ENCODE measurements at places on chromosomes 5 and 9.

GRCh38 chr5:57470339-57470738 lies 12.3 kb downstream of the ACTBL2 start:
- no peak for DNase-seq

- DNase-seq: no peak
Observed at GRCh38 chr9:128324401-128324800, 1.8 kb downstream of the COQ4 start.

GRCh38 chr5:98573834-98574320 lies 199.6 kb upstream of the RGMB start:
- no peak for DNase-seq

DNA sequence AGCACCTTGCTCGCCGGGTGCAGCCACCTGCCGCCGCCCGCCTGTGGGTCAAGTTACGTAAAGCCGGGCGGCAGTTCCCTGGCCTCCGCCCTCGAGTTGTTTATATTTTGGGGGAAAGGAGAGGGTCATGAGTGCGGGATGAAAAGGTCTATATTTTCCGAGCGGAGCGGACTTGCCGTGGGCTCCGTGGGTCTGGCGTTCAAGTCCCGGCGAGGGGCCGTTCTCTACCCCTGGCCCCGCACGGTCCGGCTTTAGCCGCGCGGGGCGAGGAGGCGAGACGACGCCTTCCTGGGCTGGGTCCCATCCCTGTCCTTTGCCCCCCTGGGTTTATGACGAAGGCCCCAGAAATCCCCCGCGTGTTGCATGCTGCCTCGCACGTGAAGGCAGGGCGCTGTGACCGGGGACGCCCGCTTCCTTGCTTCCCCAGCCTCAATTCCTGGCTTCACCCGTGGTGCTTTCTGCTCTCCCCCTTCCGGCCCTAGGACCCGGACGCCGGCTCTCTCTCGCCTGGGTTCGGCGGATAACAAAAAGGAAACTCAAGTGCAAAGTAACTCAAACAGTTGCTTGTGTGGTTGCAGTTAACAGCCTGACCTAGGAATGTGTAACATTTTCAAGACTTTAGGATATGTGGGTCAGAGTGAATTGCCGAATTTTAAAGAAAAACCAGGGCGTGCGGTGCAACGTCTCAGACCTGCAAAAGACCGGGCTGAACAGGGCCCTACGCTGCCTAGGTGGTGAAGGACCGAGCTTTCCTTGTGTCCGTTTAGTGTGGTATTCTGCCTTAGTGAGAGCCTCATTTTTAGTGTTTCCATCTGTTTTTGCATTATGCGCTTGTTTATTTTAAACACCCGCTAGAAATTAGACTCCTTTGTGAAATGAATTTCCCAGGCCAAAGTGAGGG lies 810 bp downstream of the VPS13A start:
- DNase-seq: peak; percentile 37

DNA sequence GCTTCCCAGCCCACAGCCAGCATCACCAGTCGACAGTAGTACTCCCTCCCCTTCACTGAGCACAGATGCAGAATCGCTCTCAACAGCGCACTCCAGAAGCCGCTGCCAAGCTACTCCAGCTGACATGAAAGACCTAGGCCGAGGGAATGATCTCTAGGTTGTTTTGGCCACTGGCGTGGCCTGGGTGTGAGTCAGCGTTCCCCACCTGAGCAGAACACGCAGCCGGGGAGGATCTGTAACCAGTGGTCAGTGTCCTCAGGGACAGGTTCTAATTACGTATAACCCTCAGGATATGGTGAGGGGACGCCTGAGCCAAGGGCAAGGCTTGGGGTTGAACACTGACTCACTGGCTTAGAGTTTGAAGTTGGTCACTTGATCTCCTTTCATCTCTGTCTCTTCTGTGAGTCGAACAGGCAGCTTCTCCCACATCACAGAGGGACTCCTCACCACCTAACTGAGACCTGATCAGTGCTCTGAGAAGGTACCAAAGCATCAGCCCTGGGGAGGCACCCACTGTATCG lies 76.9 kb upstream of the IL17B start:
- peak; percentile 66 for DNase-seq

GRCh38 chr5:107572715-107573368 lies 97.9 kb downstream of the EFNA5 start:
- DNase-seq: no peak

DNA sequence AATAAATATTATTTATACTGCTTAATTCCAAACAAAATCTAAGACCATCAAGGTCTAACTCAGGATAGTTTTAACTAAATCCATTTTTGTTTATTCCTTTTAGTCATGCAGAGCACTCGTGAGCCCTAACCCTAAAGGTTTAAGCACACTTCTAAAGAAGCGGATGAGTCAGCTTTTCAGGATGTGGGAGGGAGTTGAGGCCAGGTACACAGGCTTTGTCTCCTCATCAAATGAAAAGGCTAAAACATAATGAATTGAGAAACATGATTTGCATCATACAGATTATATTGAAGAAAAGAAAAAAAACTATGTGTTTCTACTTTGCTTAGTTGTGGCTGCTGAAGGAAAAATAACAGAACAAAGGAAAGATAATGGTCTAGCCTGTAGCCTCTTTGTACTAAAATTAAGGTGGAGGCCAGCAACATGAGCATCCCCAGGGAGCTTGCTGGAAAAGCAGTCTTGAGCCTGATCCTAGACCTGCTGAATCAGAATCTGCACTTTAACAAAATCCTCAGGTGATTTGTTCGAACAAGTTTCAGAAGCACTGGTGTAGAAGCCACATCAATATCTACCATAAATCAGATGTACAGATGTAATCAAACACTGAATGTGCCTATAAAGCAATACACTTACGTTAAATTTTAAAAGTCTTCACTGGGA lies 21.1 kb upstream of the ISCA1 start:
- no peak for DNase-seq

GRCh38 chr9:72986522-72987116 lies 33.8 kb upstream of the ALDH1A1 start:
- DNase-seq: no peak

DNA sequence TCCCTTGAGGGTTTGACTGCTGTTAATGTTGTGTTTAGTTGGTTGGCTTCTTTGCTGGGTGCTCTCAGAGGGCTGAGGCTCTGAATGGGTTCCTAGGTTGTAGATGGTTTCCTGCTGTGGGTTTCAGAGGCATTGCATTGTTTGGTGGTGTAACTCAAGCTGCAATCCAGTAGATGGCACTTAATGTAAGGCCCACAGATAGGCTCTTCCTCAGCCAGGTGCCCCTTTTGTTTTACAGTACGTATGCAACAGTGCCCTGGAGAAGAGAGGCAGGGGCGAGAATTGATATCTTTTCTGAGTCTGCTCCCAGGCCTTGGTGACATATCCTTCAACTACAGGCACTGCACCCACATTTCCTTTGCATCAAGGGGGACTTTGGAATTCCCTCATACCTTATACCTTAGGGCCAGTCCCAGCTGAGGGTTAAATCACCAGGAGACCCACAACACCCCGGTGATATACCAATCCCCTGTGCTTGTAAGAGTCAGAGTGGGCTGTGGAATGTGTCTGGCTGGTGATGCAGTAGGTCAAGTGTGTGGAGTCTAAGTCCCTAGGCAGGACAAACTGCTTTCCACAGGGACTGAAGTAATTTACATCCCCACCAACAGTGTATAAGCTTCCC lies 7.0 kb upstream of the UGT3A2 start:
- DNase-seq: no peak

- no peak for DNase-seq
Observed at GRCh38 chr9:117707561-117707960, 3.4 kb downstream of the TLR4 start.

DNA sequence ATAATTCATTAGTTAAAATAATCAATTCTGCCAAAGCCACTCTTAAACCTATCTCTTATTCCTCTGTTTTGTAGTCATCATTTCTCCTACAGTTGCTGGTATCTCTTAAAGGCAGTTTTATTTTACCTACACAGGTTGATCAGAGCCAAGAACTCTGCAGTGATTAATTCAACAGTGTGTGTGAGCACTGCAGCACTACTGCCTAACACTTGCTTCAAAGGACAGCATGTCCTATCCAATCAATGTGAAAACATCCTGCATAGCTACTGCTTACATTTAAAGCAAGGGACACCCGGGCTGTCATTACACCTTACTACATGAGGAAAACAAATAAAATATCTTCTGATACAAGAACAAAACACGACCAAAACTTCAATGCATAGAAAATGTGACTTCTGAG lies 45.1 kb upstream of the HK3 start:
- no peak for DNase-seq

- no peak for DNase-seq
Observed at GRCh38 chr5:9103290-9103689, 442.6 kb downstream of the SEMA5A start.

- no peak for DNase-seq
Observed at GRCh38 chr5:143262393-143263174, 140.9 kb downstream of the NR3C1 start.

DNA sequence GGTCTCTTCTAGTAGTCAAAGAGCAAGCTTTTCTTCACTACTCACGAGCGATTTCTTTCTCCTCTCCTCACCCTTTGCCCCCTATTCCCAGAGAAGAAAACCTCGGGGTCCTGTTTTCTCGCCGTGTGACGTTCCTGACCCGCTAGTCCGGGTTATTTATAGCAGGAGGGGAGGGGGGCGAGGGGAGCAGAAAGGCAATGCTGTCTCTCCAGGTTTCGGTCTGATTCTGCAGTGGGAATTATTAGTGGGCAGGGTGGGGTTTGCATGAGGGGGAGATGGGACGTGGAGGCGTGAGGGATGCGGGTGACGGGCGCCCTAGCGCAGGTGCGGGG lies 847 bp upstream of the GABRB2 start:
- DNase-seq: no peak

GRCh38 chr5:141632650-141633049 lies 4.0 kb downstream of the HDAC3 start:
- no peak for DNase-seq

GRCh38 chr5:88143693-88144218 lies 124.9 kb downstream of the TMEM161B start:
- peak; percentile 1 for DNase-seq
